ENCODE measurements at places on chromosomes 2 and 18.
A peak's percentile ranks its signal among the peaks of the same experiment; 100 is the strongest.

DNA sequence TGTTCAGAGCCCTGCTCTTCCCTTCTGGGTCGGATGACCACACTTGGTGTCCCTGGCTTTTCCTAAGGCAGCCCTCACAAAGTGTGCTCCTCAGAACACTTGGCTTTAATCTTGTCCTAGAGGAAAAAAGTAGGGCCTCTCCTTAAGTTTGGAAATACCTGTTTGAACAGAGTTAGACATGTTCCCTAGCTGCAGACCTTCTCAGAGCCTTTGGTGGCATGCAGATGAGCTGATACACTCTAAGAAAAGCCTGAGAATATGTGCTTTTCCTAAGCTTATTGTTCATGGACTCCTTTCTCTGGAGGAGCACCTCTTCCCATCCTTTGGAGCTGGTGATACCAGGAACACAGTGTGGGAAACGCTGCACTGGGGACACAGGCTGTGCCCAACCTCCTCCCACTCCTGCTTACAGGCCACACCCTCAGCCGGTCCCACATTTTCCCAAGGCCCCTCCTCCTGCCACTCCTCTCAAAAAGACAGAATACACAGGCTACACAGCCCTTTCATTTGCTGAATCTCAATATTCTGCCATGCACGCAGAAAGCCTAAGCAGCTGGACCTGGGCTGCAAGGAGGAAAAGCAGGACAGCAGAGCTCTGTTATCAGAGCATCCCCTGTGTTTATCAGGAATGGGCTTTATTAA lies 443.6 kb downstream of the NBAS start:
- no peak for DNase-seq

- DNase-seq, result no peak
These were observed 466.3 kb upstream of the RAB12 start for GRCh38 chr18:8142932-8143331.

GRCh38 chr2:212791569-212791968 lies 253.0 kb upstream of the ERBB4 start:
- no peak for DNase-seq

GRCh38 chr2:142936629-142937028 lies 59.2 kb downstream of the KYNU start:
- DNase-seq, result no peak

DNA sequence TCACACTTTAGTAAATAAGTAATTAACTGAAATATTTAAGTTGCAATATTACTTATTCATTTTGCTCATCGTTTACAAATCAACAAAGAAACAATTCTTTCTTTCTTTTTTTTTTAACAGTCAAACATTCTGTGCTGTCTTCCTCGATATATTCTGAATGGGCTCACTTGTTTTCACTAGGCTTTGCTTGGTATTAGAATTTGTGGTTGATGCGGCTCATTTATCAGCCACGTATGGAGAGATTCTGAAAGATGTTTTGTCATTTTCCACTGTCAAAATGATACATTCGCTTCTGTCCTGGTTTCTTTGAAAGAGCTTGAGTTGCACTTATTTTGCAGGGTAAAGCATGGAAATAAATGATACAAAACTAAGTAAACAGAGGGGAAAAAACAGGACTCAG lies 323.7 kb downstream of the LRRTM1 start:
- no peak for DNase-seq

- DNase-seq, result no peak
These were observed 16.4 kb upstream of the C1QL2 start for GRCh38 chr2:119174993-119175347.

DNA sequence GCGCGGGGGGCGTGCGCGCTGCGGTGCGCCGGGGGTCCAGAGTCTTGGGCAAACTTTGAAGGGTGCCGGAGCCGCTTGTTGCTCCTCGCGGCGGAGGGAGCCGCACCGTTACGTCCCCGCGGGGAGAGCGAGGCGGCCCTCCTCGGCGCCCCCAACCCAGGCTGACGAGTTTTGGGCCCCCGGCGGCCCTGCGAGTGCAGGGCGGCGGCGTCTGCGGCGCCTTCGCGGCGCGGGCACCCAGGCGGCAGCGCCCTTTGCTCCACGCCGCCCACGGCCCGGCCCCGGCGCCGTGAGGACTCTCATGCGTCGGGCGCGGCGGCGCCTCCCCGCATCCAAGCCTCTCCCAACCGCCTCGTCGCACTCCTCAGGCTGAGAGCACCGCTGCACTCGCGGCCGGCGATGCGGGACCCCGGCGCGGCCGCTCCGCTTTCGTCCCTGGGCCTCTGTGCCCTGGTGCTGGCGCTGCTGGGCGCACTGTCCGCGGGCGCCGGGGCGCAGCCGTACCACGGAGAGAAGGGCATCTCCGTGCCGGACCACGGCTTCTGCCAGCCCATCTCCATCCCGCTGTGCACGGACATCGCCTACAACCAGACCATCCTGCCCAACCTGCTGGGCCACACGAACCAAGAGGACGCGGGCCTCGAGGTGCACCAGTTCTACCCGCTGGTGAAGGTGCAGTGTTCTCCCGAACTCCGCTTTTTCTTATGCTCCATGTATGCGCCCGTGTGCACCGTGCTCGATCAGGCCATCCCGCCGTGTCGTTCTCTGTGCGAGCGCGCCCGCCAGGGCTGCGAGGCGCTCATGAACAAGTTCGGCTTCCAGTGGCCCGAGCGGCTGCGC lies 814 bp downstream of the FZD7 start:
- no peak for DNase-seq

- peak; percentile 34 for DNase-seq
These were observed 41.4 kb upstream of the AKAIN1 start for GRCh38 chr18:5238371-5238976.

DNA sequence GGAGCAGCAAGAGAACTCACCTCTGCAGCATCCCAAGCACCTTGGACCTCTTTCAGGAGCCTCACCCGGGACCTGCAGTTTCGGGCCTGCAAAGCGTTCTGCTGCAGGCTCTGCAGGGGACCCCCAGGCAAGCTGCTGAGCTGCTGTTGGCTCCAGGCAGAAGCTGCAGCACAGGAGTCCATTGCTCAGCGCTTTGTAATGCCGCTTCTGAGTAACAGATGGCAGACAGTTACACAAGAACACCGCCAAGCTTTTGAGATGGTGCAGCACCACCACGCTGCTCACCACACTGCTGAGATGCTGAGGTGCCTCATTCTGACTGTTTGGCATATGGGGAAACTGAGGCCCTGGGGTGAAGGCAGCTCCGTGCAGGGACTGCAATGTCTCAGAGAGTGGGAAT lies 1.9 kb upstream of the GALNT14 start:
- DNase-seq, result no peak

DNA sequence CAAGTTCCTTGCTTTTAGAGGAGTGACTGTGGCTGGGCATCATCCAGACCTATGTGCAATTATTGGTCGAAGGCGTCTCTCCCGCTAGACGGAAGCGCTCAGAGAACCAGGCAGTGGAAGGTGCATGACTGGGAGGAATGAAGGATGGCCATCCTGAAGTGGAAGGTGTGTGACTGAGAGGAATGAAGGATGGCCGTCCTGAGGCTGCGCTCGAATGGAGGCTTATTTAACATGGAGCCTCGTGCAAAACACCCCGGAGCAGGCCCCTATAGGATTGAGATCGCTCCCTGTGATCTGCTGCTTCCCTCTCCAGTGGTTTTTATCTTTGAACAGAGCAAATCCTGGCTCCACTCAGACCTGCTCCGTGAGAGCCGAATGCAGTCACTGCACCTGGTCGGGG lies 140.2 kb upstream of the ID2 start:
- DNase-seq, result no peak

GRCh38 chr2:57902578-57902977 lies 144.0 kb upstream of the VRK2 start:
- DNase-seq, result no peak

GRCh38 chr2:48114256-48114655 lies 208.0 kb upstream of the FBXO11 start:
- DNase-seq, result no peak

GRCh38 chr2:79580175-79580574 lies 67.3 kb downstream of the CTNNA2 start:
- DNase-seq, result no peak

DNA sequence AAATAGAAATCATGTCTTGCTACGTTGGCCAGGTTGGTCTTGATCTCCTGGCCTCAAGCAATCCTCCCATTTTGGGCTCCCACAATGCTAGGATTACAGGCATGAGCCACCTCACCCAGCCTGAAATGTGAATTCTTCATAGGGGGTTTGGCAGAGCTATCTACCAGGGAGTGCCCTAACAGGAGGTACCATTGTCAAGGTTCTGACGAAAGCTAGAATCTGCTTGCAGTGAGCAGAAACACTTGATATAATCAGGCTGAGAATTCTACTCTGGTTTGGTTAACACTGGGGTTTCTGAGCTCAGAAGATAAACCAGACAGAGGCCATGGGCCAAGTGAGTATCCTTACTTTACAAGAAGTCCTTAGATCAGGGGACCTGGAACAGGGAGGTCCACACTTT lies 7.2 kb upstream of the LAMA3 start:
- DNase-seq, result no peak

DNA sequence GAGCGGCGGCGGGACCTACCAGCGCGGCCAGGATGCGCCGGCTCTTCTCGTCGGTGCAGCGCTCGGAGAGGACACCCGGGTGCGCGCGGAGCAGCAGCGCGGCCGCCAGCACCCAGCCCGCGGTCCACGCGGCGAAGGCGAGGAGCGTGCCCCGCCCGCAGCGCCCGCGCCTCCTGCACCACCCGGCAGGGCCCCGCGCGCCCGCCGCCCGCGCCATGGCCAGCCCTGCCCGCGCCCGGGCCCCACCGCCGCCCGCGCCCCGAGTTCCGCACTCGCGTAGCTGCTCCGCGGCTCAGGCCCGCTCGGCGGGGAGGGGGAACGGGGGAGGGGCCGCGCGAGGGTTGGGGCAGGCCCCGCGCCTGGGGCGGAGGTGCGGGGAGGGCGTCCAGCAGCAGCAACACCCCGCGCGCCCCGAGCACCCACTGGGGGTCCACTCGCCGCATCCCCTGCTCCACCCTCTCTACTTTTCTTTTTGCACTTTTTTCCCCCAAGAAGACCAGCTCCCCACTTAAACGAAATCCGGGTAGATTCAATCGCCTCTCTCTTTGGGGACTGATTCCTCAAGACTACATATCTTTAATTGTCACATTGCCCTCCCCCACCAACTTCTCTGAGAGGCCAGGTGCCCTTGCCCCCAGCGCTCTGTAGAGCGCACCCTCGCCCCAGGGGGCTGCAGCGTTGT lies at the start of gene DIPK1C:
Gene DIPK1C (minus strand): TSS at position 266 of the 682 bp plus-strand sequence. CDS start 49 bp downstream, at position 217.
- no peak for DNase-seq

GRCh38 chr2:231937057-231937456 lies 10.9 kb upstream of the NPPC start:
- no peak for DNase-seq

DNA sequence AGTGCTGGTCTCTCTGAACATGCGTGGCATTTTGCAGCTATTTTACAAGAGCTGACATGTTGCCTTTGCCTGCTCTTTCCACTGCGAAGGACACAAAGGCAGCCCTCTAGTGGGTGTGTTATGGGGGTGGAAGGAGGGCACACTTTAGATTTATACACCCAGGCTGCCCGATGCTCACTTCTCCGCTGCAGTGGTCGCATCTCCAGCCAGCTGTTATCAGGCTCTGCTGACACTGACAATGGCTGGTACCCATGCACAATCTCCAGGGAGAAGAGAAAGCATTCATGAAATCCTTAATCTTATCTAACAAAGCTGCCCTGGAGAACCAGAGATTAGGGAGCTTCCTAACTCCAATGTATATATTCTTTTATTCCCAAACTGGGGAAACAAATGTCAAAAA lies 113.5 kb downstream of the EPHA4 start:
- DNase-seq, result no peak

GRCh38 chr2:27806311-27807059 lies 35.0 kb downstream of the MRPL33 start:
- no peak for DNase-seq
